Smooth muscle cell of the brain vasculature (primary cell): ENCODE measurements at places on chromosomes 1 and 21.

GRCh38 chr1:201793306-201793925, 35.5 kb upstream of the IPO9 start:
- DNase-seq, result no peak

DNA sequence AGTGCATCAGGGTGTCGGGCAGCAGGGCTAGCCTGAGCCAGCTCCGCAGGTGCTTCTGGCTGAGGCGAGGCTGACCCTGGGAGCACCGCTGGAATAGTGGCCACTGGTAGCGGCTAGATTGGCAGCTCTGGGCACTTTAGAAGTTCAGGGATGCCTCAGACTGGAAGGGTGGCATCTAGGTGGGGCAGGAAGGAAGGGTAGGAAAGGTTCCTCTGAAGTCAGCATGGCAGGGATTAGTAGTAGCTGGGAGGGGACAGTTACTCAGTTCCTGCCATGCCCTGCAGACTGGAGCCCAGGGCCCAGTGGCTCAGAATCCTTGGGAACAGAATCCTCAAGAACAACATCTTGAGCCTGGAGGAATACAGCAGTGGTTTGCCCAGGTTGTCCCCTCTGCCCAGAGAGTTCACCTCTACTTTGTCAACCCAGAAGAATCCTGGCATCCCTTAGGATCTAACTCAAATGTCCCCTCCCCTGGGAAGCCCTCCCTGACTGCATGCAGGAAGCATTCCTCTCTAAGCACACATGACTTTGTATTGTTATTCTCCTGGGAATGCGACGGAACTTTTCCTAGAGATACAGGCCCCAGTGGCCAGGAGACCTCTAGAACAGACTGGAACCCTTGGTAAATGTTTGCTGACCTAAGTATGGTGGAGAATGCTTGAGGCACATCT, 39.5 kb upstream of the BCAR3 start:
- no peak for DNase-seq

GRCh38 chr1:84995484-84996334, 1.2 kb downstream of the MCOLN2 start:
- DNase-seq, result no peak

DNA sequence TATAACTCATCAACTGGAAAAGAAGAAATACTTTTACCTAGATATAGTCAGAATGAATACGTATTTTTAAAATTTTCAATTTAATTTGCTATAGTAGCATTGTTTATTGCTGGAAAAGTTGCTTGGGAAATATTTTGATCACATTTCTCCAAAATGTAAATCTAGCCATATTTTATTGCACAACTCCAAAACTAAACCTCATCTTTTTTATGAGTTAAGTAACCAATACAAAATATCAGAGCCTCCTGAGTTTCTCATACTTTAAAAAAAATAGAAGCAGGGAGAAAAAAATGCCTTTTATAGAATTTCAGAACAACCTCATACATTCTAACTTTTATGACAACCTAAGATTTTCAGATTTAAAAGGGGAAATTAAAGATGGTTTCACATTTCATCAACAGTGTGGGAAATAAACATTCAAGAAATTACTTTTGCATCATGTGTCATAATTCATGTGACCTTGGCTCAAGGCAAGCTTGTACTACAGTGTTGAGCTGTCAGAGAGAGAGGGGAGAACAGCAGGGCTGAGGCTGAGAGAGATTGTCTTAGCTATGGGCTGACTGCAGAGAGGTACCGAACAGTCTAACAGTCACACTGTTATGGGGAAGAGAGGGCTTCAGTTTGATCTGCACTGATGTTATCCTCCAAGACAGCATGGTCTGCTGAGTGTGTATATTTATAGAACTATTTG, 519.0 kb downstream of the LTN1 start:
- DNase-seq, result no peak

GRCh38 chr1:97913506-97914139, 7.2 kb downstream of the DPYD start:
- DNase-seq, result no peak
